ENCODE measurements at places on chromosomes 2 and 18.
A peak's percentile ranks its signal among the peaks of the same experiment; 100 is the strongest.

- no peak for DNase-seq
Measured at GRCh38 chr2:201440182-201440581, 11.1 kb downstream of the TRAK2 start.

DNA sequence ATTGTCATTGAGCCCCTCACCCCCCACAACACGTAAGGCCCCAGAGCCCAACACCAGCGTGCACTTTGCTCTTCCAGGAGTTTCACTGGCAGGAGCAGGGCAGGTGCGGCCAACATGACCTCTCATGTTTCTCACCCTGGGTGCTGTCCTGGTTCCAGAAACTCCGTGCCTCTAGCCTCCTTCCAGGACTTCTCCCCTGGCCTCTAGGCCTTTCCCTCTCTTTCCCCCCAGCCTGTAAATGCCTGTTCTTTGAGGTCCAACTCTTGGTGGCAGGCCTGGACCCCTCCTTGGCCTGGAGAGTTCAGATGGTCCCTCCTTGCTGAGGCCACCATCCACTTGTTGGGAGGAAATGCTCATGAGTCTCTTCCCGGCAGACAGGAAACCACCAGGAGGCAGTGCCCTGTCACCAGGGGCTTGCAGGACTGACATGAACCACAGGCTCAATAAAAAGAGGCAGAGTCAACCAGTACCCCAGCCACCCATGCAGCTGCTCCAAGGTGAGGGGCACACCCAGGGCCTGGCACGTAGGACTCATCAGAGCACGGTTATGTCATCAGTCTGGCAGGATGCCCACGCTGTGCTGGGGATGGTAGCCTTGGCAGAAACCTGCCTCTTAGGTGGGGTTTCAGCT is 1.5 kb downstream of the MALL start:
- no peak for DNase-seq

DNA sequence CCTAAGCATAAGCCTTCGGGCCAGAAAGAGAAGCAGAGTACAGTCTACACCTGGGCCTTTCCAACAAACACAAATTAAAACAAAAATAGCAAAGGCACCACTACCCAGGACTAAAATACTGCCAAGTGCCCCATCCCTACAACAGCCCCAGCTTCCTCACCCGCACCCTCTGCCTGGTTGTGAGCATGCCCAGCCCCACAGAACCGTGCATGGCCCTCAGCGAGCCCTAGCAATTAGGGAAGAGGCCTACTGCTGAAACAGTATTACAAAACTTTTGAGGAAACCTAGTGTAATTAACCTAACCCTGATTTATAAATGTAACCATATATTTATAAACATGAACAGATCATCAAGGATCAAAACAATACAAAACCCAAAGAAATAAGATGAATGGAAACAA is 44.2 kb downstream of the FARSB start:
- DNase-seq, result no peak

- DNase-seq, result no peak
Measured at GRCh38 chr2:36177282-36177681, 178.3 kb upstream of the CRIM1 start.

- DNase-seq, result no peak
Measured at GRCh38 chr2:5393474-5393873, 298.7 kb upstream of the SOX11 start.

DNA sequence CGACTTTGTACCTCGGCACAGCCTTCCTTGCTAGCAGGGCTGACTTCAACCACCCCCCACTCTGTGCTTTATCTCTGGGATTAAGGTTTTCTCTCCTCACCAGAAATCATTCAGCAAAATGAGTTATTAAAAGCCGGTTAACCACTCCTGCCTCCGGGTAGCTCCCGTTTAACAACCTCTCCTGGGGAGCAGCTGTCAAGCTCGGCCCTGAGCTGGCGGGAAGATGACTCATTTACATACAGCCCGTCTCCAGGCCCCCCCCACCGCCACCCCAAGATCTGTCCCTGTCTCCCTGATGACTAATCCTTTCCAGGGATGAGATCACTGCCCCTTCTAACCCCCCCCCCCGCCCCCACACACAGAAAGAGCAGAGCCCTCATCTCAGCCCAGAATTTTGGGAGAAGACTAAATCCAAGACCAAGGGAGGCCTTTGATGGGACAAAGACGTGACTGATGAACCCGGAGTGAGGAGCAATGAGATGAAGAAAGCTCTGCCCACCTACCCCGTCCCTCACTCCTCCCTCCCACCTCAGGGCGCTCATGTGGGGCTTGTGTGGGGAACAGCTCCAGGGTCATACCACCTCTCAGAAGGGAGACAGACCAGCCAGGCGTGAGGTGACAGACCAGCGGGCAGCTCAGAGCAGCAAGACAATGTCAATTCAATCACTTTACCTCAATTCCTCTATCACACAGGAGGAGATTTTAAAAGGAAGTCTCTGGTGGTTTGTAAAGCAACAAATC is 131.4 kb downstream of the MSH2 start:
- peak; percentile 76 for DNase-seq

DNA sequence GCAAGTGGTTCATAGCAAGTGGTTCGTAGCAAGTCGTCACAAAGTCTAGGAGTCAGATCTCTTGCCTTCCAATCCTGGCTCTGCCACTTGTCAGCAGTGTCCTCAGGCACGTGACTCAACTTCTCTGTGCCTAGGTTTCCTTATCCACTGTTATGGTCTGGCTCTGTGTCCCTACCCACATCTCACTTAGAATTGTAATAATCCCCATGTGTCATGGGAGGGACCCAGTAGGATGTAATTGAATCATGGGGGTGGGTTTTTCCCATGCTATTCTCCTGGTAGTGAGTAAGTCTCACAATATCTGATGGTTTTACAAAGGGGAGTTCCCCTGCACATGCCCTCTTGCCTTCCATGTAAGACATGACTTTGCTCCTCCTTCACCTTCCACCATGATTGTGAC is 51.8 kb upstream of the AP1S3 start:
- no peak for DNase-seq

DNA sequence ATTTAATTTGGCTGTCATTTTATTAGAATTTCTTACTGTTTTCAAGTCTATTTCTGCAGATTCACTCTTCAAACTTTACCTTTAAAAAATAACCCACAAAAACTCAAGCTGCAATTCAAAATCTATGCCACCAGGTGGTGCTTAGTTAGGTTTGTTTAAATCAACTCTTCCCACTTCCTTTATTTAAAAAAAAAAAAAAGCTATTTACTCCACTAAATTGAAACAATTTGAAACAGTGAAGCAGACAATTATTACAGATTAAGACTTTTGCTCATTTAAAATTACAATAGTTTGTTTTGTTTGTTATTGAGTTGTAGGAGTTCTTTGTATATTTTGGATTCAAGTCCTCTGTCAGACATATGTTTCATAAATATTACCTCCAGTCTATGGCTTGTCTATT is 300.0 kb downstream of the PDE11A start:
- DNase-seq, result no peak

Data from fibroblast of skin of left biceps (primary cell).